ENCODE measurements at places on chromosomes 4 and X.

DNA sequence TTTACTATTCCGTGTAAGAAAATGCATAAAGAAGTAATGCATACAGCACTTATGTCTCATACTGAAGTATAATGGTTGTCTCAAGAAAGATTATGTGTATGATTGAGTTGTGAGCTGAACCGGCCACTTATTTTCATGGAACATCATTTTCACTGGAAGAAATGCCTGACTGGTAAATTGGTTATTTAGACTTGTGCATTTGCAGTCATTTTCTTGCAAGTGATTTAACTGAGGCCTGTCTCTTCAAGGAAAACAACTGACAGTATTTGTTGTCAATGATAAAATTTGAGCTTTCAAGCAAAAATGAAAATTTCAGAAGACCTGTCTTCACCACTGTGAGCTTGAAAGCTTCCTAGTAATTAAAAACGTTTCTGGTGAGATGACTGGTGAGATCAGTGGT is 62.7 kb upstream of the RPS6KA3 start:
- no peak for DNase-seq

GRCh38 chr4:94400191-94400590 is 51.6 kb upstream of the PDLIM5 start:
- no peak for DNase-seq

DNA sequence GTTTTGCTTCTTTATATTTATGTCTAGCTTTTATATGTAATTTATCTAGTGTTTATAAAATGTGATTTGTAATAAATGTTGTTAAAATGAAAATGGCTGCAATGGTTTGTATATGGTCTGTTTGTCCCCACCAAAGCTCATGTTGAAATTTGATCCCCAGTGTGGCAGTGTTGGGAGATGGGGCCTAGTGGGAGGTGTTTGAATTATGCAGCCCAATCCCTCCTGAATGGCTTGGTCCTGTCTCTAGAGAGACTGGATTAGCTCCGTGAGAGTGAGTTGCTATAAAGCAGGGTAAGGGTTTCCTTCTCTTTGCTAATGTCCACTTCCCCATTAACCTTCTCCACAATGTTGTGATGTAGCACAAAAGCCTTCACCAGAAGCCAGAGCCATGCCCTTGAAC is 30.0 kb upstream of the JADE3 start:
- no peak for DNase-seq

DNA sequence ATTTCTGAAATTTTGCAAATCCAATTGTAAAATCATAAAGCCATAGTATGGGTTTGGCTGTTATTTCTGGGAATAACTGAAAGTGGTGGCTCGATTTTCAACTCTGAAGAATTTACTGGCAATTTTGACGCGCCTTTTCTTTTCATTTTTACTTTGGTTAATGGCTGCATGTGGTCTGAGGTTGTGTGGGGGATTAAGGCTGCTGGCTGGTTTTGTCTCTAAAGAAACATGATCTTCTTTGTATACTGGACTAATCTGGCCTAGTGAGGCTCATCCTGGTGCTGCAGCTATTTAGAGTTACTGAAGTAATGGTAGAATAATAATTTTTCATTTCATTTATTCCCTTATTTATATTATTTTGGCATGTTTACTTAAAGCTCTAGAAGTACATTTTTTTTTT is 164.0 kb downstream of the RNF150 start:
- DNase-seq = no peak

DNA sequence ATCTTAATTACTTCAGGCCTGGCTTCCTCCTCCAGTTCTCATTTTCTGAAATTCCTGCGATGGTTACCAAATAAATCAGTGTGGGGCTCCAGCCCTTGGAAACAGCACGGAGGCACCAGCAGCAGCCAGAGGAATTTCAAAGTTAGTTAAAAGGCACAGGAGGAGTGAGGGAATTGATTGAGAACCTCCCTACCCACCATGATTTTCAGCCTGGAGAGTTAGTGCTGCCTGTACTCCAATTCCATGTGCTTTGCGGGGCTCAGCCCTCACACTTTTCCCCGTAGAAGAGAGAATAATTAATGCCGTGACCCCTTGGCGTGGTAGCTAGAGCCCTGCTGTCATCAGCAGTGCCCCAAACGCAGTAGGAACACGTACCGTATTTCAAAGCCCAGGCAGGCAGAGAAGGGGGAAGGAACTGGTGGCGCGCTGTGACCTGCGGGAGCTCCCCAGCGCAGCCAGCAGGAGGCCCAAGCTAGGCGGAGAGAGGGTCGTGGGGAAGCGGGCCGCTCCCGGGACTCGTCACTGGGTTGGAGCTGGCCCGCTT is 84.0 kb upstream of the IGFBP7 start:
- no peak for DNase-seq

GRCh38 chrX:56928546-56928945 is 66.8 kb downstream of the SPIN3 start:
- no peak for DNase-seq

DNA sequence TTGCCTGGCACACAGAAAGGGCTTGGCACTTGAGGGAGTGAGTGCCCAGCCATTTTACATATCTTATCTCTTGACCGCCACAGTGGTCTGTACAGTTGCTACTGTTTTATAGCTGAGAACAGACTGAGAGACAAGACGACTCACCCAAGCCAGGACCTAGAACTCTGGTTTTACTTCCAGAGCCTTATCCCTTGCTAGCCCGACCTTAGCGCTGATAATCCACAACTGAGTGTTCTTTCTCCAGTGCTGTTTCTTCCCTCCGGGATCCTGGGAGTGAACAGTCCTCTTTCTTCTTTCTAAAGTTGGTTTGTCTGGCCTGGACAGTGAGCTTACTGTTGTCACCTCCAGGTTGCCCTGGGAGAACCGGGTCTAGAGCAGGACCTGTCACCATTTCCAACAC is 52.5 kb upstream of the TADA2B start:
- DNase-seq = no peak

DNA sequence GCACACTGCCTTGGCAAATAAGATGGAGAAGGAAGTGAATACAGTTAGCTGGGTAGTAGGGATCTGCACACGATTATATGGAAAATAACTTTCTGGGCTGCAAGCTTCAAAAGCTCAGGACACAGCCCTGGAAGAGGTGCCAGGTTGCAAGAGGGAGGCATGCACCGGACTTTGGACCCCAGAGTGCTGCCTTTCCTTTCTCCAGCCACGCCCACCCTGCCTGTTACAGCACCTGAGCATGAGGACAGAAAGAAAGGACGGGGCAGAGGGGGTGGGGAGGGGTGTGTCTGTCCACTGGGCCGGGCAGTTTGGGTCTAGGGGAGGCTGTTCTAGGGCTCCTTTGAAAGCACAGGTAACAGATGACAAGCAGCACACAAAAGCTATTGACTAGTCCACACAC is 152.8 kb downstream of the ENPP6 start:
- DNase-seq = no peak

DNA sequence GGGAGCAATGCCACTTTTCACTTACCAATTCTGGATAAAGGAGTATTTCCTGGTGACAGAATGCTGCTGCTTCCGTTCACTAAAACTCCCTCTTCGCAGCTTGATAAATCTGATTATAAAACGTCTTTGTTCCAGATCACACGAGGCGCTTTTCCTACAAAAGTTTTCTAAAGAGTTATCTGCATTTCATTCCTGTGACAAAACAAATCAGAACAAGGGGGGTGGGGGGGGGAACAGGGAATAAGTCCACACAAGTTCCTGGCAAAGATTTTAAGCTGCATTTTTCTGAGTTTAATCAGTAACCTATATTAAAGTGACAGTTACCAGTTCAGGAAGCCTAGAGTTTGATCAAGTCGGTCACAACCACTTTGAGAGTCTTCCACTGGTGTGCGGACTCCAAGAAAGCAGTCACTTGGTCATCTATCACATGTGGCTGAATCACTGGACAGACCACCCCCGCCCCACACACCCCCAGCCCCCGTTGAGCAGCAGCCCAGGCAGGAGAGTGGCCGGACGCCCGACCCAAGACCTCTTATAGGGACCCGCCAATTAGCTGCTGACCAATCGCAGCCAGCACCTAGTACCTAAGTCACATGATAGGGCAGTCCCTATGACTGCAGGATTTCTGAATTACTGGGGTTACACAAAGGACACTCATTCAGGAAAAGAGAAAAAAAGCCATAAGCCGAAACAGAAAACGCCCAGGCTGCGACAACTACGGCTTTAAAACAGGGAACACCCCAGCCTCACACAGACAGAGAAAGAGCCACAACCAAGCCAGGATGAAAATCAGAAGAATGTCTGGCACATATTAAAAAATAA is 569.3 kb upstream of the DIPK2B start:
- DNase-seq = no peak

- DNase-seq = no peak
Observed at GRCh38 chr4:55609393-55609866, 17.4 kb upstream of the PDCL2 start.

DNA sequence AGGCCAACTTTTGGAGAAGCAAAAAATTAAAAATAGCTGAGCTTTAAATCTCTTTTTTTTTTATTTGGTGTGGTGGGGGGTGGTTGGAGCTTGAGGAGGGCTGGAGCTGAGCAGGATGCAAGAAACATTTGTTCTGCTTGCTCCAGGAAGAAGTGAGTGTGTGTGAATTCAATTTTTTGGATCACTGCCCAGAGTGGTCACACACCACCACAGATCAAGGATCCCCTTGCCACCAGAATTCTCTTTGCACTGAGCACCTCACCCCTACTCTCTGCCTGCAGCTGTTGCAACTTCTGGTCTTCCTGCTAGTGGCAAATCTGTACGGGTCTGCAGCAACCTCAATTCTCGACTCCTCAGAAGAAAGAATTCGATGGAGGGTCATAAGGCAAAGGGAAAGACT is 19.9 kb upstream of the PLP1 start:
- DNase-seq = no peak

- no peak for DNase-seq
Observed at GRCh38 chr4:76610751-76611547, 175.9 kb downstream of the SHROOM3 start.

- DNase-seq = no peak
Observed at GRCh38 chr4:182093935-182094334, 149.3 kb upstream of the TENM3 start.

- no peak for DNase-seq
Observed at GRCh38 chr4:42172128-42172790, 19.8 kb upstream of the BEND4 start.

GRCh38 chr4:8838296-8838960 is 33.2 kb downstream of the HMX1 start:
- no peak for DNase-seq

- no peak for DNase-seq
Observed at GRCh38 chr4:182337366-182337765, 94.2 kb downstream of the TENM3 start.

GRCh38 chr4:111812760-111813159 is 332.5 kb upstream of the FAM241A start:
- DNase-seq = no peak

GRCh38 chr4:40350627-40351227 is 15.6 kb downstream of the CHRNA9 start:
- DNase-seq = no peak

DNA sequence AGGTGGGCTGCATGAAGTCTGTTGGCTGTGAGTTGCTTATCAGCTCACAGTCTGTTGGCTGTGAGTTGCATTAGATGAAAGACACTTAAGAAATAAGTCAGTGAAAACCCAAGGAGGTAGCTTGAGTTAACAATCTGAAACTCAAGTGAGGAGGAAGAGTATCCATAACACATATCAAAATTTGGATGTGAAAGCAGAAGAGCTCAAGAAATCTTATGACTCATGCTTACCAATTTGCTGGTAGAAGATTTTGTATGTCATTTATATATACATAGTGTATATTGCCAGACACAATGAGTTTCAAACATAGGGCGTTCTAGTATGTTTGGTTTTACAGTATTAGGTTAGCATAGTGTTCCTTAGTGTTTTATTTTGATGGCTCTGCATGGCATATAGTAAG is 107.4 kb downstream of the DDIT4L start:
- no peak for DNase-seq

GRCh38 chr4:46931981-46932380 is 22.9 kb upstream of the COX7B2 start:
- peak; percentile 49 for DNase-seq

- DNase-seq = no peak
Observed at GRCh38 chrX:22349116-22349515, 76.4 kb downstream of the CBLL2 start.

DNA sequence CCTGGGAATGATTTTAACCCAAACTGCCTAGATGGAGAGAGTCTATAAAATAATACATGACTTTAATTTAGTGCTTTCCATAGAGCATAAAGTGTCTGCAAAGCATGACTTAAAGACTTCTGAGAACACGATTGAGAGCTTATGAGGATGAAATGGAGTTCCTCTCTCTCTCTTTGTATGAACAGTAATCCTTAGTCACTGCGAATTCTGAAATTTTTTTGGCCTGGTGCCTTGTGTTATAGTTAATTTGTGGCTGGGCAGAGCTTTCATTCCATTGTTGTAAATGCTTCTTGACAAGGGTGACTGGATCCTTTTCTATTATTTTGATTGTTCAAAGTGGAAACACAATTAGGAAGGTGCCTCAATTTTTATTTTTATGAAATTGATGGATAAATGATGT is 179.5 kb downstream of the CEP135 start:
- DNase-seq = no peak

GRCh38 chr4:21768349-21769310 is 179.9 kb downstream of the KCNIP4 start:
- DNase-seq = no peak

DNA sequence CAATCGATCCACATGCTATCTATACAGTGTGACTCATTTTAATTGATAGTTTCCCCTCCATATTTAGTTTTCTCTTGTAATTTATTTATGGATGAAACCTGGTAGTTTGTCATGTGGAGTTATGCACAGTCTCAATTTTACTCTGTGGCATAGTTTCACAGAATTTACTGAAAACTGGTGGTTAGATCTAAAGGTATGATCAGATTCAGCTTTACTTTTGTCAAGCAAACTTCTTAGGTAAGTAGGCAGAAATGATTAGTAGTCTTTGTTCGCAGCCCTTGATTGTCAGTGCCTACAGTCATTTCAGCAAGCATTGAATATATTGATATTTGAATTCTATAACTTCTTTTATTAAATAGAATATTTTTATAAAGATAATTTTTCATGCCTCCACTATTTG is 2.5 kb downstream of the ADD1 start:
- no peak for DNase-seq

- DNase-seq = peak; percentile 68
Observed at GRCh38 chr4:30714408-30715031, 5.6 kb upstream of the PCDH7 start.

DNA sequence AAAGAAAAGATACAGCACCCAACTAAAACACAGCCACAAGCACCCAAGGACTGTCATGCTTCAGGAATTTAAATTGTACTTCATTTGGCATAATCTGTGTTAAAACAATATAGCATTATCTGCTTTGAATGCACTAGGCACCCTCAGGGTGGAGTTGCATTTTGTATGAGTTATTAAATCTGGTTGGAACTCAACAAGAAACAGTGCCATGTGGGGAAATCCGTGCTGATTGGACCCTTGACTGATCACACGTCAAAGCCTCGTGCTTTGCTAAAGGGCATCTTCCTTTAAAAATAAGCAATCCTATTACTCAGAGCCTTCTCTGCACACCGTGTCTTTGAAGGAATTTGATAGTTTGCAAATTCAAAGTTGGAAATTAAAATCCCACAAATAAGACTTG is 35.4 kb downstream of the IGFBP7 start:
- DNase-seq = no peak

GRCh38 chr4:17097362-17097761 is 198.9 kb upstream of the LDB2 start:
- DNase-seq = no peak

GRCh38 chr4:86621435-86621834 is 27.3 kb downstream of the PTPN13 start:
- no peak for DNase-seq

All from glutamatergic neuron (in vitro differentiated cells).